ENCODE measurements at places on chromosomes 4 and X.

DNA sequence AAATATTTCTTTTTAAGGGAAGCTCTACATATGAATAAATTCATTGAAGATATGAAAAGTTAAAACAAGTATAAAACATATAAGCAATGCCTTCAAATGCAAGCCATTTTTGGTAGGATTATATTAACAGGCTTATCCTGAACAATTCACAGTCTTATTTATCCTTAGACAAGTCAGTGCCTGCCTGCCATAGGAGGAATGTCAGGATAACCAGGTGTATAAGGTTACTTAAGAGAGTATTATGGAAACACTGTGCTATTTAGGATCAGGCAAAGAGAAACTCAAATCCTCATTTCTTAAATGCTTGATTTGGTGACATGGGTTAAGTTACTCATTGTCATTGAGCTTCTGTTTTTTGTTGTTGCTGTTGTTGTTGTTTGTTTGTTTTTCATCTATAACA lies 2029.9 kb upstream of the AGA start:
- DNase-seq = no peak

DNA sequence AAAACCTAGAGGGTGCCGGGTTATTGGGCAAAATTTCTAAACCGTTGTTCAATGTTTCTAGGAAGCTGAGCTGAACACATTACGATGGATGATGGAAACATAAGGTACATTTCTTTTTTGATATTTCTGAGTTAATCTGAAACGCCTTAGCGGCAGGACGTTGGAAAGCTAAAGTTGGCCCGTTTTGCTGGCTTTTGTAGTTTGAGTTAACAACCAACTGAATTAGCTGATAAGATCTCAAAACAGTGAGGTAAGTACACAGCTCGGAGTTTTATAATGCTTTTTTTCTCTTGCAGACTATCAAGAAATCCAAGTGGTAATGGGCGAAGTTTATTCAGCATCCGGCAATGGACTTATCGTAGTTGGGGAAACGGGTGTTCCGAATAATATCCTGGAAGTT lies 73.5 kb downstream of the PRSS12 start:
- DNase-seq = no peak

DNA sequence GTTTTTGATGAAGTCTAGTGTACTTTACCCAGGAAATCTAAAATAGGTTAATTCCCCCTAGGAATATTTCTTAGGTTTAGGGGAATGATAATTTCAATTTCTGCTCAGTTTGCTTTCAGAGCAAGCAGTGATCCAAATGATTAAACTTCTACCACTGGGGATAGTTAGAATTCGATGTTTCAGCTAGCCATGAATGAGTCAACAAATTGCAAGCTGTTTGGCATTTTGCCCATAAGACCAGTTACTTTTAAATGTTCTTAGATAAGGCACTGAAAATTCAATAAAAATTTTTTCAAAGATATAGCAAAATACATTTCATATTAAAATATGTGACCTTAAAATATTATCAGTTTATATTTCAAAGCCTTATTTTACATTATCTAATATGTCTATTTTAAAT lies 993.6 kb downstream of the ARAP2 start:
- DNase-seq = peak; percentile 13

- no peak for DNase-seq
Observed at GRCh38 chr4:74292111-74292870, 16.0 kb upstream of the EPGN start.

DNA sequence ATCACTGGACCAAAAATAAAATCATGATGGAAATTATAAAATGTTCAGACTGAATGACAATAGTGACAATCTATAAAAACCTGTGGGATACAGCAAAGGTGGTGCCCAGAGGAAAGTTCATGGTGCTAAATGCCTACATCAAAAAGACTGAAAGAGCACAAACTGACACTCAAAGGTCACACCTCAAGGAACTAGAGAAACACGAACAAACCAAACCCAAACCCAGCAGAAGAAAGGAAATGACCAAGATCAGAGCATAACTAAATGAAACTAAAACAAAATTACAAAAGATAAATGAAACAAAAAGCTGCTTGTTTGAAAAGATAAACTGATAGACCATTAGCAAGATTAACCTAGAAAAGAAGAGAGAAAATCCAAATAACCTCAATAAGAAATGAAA lies 78.7 kb downstream of the ANAPC10 start:
- DNase-seq = no peak

DNA sequence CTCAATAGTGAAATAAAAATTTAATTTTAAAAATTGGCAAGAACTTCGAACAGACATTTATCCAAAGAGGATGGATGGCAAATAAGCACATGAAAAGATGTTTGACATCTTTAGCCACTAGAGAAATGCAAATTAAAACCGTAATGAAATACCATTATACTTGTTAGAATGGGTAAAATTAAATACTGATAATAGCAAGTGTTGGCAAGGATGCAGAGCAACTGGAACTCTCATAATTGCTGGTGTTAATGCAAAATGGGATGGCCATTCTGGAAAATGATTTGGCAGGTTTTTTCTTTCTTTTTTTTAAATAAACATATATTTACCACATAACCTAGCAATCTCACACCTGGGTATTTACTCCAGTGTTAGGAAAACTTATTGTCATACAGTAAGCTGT lies 51.7 kb downstream of the HERC3 start:
- no peak for DNase-seq

- peak; percentile 15 for DNase-seq
Observed at GRCh38 chrX:153643431-153644351, 3.3 kb upstream of the DUSP9 start.

DNA sequence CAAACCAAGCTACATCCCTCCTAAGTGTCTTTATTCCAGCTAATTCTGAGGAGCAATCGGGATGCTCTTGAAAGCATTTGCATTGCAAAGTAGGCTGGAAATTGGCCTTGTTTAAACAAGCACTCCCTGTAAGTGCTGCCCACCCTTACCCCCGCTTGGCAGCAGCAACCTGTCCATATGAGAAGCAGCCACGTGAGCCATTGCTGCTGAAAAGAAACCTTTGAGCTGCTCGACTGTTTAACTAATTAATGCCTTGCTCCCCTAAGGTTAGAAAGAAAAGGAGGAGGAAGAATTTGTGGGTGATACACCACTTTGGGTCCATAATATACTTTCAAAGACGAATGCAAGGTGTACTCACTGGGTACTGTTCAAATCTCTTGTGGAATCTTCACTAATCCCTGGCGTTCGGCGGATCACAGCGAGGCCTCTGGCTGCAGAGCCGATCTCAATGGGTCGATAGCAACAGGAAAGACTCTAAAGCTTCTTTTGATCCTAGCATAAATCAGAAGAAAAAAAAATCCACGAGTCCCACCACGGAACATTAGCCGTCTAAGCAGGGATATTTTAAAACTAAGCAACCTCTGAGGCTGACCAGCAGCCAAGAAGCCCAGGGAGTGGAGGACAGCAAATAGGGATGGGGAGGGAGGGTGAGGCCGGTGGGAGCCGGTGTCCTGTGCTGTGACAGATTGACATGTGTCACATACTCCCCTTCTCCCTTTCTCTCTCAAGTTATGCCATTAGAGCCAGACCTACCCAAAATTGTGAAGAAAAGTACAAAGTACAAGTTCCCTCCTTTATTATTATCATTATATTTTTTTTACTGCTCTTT lies 37.2 kb upstream of the MGST2 start:
- no peak for DNase-seq

DNA sequence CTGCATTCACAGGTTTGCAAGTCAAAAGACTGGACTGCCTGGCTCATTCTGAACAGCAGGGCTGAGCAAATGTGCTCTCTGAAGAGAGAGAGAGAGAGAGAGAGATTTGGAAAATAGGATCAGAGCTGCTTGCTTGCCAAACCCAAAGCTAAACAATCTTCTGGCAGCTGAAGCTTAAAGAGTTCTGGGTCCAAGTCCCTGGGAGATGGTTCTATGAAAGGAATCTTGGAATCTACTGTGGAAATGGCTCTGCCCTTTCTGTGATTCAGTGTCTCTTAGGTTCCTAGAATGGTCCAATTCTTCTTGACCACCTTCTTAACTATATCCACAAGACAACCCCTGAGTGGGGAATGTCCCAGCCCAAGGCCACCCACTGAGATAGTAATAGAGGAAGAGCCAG lies 66.1 kb upstream of the EFNB1 start:
- no peak for DNase-seq

All from mesenchymal stem cell (in vitro differentiated cells and primary cell).